Sigmoid colon (tissue), 7 donors: ENCODE measurements at places on chromosomes 1 and 21.
A peak's percentile ranks its signal among the peaks of the same experiment; 100 is the strongest.

- DNase-seq: peak; percentile 54
Measured at GRCh38 chr1:228337711-228338520, 68.7 kb downstream of the TRIM11 start.

DNA sequence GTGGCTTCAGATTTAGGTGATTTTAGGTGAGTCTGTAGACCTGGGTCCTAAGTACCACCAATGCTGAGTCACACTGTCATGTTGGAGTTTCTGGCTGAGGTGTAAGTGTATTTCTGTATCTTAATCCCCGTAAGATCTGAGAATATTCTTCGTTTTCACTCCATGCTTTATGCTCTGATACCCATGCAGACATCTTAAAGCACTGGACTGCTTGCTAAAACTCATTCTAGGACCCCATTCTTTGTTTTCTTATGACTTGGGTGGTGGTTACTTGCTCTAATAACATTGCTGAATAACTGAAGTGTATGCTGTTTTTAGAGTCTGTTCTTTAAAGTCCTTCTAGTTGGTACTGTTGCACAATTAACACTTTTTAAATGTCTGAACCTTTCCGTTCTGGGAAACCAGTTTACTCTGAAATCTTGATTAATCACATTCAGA, 36.6 kb downstream of the CDC42 start:
- DNase-seq: no peak

DNA sequence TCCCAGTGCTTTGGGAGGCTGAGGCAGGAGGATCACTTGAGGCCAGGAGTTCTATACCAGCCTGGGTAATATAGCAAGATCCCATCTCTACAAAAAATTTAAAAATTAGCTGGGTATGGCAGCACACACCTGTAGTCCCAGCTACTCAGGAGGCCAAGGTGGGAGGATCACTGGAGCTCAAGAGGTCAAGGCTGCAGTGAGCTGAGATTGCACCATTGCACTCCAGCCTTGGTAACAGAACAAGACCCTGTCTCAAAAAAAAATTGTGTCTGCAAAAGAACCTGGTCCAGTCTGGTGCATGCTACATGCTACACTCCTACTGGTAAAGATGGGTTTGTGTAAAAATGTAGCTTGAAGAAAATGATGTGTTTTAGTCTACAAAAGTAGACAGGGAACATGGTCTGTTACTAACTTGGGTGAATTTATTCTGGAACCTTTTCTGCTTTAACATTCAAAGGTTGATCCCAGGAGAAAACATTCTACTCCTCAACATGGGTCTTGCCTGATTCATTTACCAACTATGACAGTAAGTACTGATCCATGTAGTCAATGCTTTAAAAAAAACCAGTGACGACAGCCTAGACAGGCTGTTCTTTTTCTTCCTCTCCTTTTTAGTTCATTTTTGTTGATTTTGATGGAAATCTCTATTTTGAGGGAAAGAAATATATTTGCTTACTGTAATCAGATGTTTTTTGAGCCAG, 32.7 kb upstream of the ENAH start:
- no peak for DNase-seq

GRCh38 chr21:45588086-45588825, 46.0 kb upstream of the SLC19A1 start:
- DNase-seq: no peak

GRCh38 chr1:23402286-23403037, 22.1 kb downstream of the TCEA3 start:
- DNase-seq: no peak

- DNase-seq: no peak
Measured at GRCh38 chr1:225155555-225155954, 226.1 kb downstream of the DNAH14 start.

DNA sequence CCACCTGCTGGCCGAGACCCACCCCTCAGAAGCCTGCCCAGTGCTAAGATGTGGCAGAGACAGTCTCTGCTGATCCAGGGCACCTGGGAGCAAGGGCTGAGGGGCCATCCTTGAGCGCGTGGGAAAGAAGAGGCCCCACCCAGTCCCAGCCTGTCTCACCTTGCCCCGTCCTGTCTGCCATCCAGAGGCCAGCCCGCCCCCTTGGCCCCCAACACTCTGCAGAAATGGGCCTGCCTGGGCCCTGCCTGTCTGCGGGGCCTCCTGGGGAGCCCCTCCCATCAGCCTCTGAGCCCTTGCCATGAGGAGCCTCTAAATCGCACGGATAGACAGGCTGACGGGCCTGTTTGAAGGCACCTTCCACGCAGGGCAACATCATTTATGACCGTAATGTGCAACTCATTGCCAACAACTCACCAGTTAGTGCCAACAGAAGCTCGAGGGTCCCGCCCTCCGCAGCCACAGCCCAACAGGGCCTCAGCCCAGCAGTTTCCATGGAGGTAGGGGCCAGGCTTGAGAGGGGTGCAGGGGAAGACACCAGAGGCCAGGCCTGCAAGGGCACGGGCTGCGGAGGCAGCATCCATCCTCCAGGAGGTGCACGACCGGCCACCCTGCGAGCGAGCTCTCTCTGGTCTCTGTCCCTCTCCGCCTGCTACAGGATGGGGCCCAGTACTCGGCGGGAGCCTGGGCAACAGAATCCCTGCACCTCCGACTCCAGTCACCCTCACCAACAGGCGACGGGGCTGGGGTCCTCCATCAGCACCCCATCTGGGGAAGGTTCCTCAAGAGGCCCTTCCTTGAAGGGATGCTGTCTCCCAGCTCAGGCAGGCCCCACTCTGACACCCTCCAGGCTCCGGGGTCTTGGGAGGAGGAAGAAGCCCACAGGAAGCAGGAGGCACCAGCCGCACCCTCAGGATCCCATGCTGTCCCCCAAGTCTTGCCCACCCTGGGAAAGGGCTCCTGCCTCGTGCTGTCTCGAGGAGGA, 78.0 kb downstream of the MEGF6 start:
- DNase-seq: no peak

- no peak for DNase-seq
Measured at GRCh38 chr1:186996816-186997215, 168.1 kb downstream of the PLA2G4A start.

DNA sequence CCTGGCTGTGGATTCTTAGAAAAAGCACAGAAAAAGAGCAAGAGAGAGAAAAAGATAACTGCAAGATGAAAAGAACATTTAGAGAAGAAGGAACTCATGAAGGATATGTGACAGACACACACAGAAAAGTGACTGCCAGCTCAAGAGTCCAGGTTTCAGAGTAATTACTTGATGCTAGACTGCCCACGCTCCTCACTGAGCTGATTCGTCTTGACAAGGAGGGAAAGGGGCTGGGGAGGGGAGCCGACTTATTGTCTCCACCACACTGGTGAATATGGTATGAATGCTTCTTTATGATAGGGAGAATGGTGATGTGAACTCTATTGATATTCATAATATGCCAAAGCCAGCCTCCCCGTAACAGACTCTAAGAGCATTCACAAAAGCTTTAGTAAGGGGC, 140.4 kb downstream of the BRINP2 start:
- no peak for DNase-seq

GRCh38 chr1:206905295-206906164, 8.3 kb downstream of the IL24 start:
- DNase-seq: no peak

DNA sequence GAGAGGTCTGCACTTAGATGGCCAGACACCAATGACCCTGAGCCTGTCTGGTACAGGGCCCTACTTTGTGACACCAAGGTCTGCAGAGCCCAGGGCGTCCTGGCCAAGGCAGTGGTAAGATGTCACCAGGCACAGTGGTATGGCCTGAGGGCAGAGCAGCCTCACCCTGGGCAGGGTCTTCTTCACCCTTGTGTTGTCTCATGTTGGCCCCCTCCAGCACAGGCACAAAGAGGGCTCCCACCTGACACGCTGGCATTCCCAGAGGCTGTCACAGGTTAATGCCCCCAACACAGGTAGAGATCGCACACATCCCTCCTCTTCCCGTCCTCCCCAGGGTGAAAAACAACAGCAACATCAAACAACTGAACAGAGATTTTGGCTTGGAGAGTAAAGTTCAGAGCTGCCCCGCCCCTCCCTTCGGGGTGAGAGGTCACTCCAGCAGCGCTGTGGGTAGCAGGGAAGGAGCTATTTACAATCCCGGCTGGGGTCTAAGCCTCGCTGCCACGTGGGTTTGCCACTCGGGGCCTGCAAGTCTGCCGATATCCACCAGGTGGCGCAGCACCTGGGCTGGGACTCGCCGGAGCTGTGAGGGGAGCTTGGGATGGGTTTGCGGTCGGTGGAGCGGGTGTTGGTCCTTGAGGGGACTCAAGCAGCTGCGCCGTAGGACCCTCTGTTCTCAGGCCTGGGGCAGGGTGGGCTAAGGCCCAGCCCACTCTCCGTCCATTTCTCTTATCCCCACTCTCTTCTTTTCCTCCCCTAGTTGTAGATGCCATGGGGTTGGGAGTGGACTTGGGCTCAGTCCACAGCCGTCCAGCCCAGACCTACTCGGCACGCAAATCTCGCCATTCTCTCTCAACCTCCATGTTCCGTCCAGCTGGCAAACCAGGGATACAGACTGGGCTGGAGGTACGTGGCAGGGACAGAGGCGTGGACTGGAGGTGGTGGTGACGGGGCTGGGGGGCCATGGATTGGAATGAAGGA, 12.7 kb downstream of the EFNA3 start:
- DNase-seq: peak; percentile 89

DNA sequence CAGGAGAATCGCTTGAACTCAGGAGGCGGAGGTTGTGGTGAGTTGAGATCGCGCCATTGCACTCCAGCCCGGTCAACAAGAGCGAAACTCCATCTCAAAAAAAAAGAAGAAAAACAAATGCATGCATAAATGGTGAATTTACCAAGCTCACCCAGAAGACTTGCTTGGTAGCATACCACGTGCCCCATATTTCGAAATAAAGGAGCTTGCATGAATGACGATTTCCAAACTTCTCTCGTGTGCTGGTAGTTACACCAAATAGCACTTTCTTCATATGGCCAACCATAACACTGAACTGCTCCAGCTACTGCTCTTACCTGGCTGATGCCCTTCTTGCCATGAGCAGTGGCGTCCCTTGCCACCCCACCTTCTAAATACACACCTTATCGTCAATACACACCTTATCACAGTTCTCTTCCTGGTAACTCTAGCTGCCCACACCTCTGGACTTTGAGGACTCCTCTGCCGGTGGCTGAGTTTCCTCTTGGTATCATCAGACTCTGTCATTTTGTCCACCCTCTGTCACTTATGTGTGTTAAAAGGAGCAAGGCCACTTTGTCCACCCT, 2.8 kb downstream of the DOP1B start:
- DNase-seq: no peak

DNA sequence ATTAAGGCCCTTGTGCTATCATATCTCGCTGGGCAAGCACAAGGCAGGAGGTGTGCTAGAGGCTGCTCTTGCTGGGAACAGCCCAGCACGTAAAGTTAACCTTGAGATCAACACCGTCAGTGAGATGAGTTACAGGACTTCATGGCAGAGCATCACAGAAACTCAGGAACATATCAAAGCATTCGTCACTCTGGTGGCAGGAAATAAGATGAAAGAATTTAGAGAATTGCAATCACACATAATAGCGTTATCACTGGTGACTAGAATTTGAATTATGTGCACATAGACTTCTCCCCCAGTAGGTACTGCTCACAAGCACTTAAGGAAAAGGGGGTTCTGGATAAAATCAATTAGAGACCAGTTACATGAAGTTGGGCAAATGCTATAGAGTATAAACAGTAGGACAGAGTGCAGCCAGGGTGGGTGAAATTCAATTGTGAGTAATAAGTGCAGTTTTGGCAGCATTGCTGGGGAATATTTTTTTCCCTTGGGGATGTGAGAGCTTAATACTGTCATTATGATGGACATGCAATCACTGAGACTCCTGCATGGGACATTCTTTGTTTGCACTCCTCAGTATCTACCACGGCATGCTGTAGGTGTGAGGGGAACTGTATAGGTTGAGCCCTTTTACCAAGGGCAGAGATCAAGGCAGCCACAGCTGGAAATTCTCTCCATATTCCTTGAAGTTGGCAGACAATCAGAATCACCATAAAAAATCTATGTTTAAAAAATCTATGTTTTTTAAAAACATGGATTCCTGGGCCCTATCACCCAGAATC, 44.2 kb upstream of the ARHGAP29 start:
- DNase-seq: no peak

DNA sequence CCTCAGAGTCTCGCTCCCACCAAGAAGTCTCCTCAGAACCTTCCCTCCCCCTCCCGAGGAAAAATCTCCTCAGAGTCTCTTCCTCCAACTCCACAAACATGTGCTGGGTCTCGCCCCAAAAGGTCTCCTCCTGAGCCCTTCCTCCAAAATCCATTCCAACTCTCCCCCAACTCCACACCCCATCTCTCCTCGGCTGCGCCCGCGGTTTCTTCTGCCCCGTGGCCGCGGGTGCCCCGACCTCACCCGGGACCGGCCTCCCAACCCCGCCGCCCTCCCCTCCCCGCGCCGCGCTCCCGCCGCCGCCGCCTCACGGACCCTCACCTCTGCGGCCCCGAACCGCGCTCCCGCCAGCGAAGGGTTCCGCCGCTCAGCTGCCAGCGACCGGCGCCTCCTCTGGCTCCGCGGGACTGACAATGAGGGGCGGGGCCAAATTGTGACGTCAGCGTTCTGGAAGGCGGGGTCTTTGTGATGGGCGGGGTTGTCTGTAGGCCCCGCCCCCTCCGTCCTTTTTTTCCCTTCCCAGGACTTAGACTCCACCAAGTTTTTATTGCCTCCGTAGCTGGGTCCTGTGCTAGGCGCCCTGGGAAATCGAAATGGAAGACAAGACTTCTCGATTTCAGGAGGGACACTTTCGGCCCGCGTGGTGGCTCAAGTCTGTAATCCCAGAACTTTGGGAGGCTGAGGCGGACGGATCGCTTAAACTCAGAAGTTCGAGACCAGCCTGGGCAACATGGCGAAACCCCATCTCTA, at the start of gene LUZP1:
LUZP1 (minus strand) TSS at position 412 of the 750 bp plus-strand sequence.
- peak; percentile 97 for DNase-seq

GRCh38 chr1:159991513-159991912, 37.5 kb upstream of the SLAMF9 start:
- no peak for DNase-seq

- DNase-seq: no peak
Measured at GRCh38 chr1:115338457-115338820, 390 bp upstream of the NGF start.

GRCh38 chr1:64564891-64565290, 95.0 kb downstream of the CACHD1 start:
- DNase-seq: no peak

GRCh38 chr1:237179503-237179902, 137.5 kb downstream of the RYR2 start:
- DNase-seq: no peak

DNA sequence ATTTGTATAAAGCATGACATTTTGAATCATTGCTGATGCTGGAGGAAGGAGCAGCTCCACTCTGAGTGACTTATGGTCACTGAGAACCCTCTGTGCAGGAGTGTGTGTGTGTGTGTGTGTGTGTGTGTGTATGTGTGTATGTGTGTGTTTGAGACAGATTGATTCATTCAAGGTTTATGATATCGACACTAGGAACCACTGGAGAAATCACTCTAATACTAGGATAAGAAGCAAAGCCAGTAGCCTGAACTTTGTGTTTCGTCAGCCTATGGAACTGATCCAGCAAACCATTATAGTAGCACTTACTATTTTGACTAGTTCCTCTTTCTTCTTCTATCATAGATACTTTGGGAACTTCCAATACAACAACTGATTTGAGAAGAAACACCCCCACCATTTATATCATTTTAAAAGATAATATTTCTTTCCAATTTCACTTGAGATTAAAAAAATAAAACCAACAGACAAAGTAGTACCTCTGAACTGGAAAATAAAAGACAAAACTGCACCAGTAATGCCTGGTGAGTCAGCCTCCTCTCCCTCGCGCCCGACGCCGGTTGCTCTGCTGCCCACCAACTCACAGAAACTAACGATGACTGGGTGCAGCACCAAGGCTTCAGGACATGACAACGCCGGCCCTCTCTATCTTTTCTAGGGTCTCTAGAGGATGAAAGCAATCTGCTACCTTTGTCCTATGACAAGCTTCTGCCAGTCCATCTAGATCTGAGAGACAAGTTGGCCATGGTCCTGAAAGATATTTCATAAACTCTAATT, 20.9 kb downstream of the SLAMF1 start:
- no peak for DNase-seq
